ENCODE measurements at places on chromosomes 3 and 15. TPM values are rescaled to one million over a fixed set of nuclear protein-coding genes. Genes with fewer than 3 reads are reported as not detected.
A peak's percentile ranks its signal among the peaks of the same experiment; 100 is the strongest.

TM6SF1 gene
- total RNA-seq = 1.6 TPM

SENP8 gene
- 2.2 TPM for total RNA-seq

DNA sequence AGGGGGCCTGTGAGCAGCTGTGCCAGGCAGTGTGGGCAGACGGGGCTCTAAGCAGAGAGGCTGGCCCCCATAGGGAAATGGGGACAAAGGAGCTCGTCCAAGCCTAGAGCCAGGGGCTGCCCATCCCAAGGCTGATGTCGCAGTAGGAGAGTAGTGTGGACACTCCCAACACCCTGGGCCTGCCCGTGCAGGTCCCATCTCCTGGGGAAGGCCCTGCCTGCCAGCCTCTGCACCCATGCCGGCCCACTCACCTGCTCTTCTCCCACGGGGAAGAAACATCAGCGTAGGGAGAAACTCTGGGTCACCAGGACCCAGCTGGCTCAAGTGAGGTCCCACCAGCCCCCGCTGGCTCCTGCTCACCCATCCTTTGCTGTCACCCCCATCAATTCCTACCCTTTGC, 10.7 kb upstream of the DUSP7 start:
- no peak for DNase-seq

DNA sequence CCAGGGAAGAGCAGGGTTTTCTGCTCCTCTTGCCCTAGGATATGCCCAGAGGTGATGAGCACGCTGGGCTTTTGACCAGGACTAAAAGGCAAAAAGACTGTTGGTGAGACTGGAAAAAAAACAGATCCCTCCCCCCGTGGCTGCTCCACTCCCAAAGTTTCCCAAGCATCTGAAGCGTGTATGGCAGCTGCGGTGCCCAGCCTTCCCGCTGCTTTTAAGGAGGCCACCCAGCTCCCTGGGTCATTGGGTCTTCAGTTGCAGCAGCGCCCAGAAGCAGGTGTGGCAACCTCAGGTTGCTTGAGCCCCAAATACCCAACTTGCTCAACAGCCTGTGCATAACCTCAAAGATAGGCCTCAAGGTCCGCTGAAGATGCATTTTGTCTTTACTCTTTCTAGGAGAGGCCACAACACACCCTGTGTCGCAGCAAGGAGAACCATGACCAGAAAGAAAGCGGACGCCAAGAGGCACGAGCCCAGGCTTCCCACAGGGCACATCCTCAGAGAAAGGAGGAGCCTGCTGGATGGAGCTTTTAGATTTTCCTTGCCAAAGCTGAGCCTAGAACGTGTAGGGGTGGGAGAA, 2.0 kb downstream of the SRGAP3 start:
- DNase-seq = no peak

COMMD4 gene
- 92.7 TPM for total RNA-seq

SNX22 gene
- total RNA-seq = 0.42 TPM

DNA sequence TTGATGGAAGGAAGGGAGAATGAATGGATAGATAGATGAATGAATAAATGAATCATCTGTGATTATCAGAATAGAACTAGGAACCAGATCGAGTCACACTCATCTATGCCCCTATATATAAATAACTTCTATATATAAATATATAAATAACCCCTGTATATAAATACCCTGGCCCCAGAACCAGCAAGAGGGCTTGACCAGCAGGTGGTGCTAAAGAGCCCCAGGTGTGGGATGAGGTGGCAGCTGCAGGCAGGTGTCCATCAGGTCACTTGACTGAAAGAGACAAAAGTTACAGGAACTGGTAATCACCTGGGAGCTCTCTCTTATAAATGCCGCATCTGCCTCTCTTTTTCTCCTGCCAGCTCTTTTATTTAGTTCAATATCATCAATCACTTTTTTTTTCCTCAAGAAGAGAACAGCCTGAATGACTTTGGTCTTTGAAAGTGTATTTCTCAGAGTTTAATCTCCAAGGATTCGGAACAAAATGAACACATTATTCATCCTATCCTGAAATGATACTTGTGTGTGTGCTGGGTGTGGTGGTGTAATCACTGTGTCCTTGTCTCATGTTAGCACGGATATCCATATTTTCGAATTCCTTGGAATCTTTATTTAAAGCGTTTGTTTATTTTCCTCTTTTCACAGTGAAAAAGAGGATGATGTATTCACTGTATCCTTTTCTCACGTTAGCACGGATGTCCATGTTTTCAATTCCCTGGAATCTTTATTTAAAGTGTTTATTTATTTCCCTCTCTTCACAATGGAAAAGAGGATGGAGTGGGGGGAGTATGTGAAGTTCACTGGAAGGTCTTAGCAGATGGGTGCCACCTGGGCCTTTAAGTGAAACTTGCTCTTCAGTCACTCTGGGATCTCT, 35.4 kb upstream of the ATG7 start:
- peak; percentile 75 for DNase-seq

DNA sequence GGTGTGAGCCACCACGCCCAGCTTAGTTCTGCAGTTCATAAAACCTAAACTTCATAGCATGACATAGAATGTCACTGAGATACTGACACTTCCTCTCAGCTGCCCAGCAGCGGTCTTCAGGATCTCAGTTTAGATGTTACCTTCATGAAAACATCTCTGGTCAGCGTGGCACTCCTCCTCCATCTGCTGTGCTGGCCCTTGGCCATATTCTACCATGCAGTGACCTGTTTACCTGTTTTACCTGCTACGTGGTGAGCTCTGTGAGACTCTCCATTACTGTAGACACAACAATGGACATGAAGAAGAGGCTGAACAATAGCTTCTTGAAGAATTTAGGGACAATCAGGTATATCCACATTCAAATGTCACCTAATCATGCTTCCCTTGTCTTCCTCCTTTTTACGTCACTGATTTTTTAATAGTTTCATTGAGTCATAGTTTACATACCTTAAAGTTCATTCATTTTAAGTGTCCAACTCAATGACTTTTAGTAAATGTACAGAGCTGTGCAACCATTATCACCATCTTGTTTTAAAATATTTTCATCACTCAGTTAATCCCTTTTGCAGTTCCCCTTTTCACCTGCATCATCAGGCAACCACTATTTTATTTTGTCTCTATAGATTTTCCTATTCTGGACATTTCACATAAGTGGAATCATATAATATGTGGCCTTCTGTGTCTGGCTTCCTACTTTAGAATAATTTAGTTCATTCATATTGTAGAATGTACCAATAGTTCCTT, 32.2 kb upstream of the PTPN23 start:
- DNase-seq = no peak

- DNase-seq = no peak
These were observed 7.2 kb upstream of the SYNM start for GRCh38 chr15:99097441-99098410.

SLC2A2 gene
- not detected for total RNA-seq

DNA sequence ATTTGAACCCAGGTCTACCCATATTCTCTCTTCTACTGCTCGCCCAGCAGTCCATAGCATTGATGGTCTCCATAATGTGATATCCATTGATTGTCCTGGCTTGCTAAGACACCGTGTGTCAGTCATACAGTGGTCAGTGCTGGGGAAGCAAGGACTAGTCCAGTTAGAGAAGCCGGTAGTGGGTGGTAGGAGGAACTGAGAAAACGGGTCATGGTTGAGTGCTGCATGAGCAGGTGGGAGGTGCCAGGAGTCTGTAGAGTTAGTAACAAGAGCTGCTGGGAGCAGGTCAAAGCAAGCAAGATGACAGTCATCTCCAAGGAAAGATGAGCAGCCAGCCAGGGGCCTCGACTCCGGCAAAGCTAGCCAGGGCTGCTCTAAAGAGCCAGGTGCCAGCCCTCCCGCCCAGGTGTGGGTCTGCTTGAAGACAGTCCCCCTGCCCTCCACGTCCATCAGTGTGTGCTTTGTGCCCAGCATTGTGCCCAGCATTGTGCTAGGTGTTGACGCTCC, 29.5 kb upstream of the USP3 start:
- no peak for DNase-seq

PRTG gene
- not detected for total RNA-seq

DNA sequence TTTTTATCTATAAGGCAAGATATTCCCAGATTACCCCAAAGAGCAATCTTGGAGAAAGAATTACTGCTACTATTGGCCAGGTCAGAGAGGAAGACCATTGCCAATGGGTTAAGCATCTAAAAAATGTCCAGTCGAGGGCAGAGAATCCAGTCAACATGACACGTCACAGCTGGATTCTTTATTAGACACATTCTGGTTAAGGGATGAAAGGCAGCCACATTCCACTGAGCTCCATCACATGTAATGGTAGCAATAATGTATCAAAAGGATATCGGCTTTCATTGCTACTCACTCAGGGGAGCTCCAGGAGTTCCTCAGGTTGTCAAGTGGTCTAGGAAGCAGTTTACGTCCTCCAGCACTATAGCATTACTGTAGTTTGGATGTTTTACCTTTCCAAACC, 421.1 kb downstream of the PLOD2 start:
- DNase-seq = no peak

SNAP23 gene
- total RNA-seq = 37.6 TPM

ZNF501 gene
- 3.6 TPM for total RNA-seq

GRCh38 chr3:58161435-58162398, 49.1 kb downstream of the DNASE1L3 start:
- no peak for DNase-seq

- DNase-seq = no peak
These were observed 82.1 kb upstream of the BCHE start for GRCh38 chr3:165919284-165919683.

IGF2BP2 gene
- 0.41 TPM for total RNA-seq

GRCh38 chr3:128725547-128726022, 398 bp upstream of the RAB7A start:
- no peak for DNase-seq

MEIS2 gene
- not detected for total RNA-seq

GRCh38 chr3:114586119-114586518, 292.3 kb downstream of the TIGIT start:
- no peak for DNase-seq

DNA sequence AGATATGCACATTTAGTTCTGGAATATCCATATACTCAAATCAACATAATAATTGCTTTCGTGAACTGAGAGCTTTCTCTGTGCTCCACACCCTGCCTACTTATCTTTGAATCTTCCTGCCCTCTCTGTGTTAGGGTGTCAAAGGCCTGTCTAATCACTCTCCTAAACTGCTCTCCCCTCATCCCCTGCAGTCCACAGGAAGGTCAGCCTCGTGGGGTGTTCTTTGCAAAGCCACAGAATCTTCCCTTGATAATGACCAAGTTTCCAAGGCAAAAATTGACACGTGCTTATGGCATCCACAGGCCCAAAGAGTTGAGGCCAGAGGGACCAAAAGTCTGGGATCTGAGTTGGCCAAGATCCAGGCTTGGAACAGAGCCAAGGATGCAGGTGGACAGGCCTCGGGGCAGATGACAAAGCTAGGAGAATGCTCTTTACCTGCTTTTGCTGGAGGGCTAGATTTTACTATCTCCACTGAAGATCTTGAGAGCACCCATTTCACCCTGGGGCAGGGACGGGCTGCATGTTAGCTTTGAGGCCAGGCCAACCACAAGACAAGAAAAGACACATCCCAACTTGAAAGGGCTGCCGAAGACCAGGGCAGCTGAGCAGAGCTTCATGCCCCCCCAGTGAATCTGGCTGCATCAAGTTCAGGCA, 20.4 kb downstream of the BHLHE40 start:
- no peak for DNase-seq

DNA sequence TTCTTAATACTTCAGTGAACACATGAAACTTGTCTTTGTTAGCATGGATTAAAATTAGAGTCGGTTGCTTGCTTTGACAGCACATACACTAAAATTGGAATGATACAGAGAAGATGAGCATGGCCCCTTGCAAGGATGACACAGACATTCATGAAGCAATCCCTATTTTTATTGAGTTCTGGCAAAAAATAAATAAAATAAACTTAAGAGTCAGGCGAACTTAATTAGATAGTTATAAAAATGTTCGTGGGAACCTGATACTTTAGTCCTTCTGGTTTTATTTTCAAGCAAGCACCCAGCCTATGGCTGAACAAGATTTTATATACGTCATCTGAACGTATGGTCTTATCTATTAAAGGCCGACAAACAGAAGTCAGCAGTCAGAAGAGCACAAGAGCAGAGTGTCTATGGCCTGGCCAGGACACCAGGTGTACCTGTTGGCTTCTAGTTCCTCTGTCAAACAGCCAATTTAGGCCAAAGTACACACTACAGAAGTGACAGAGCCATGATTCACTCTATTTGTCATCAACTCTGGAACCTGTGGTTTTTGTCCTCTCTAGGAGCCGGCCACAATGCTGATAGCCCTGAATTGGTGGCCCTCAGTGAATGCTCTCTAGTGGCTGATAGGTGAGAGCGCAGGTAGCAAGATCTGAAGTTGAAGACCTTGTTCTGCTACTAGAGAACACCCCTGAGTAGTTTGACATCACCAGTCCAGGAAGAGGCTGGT, 64.3 kb downstream of the LEO1 start:
- DNase-seq = no peak

DNA sequence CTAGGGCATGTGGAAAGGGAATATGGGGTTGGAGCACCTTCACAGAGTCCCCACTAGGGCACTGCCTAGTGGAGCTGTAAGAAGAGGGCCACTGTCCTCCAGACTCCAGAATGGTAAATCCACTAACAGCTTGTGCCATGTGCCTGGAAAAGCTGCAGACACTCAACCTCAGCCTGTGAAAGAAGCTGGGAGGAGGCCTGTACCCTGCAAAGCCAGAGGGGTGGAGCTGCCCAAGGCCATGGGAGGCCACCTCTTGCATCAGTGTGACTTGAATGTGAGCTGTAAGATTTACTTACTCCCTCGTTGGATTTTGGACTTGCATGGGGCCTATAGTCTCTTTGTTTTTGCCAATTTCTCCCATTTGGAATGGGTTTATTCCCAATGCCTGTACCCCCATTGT, 705.2 kb upstream of the ROBO1 start:
- no peak for DNase-seq

GRCh38 chr15:77528968-77529319, 103.8 kb downstream of the LINGO1 start:
- no peak for DNase-seq

DNA sequence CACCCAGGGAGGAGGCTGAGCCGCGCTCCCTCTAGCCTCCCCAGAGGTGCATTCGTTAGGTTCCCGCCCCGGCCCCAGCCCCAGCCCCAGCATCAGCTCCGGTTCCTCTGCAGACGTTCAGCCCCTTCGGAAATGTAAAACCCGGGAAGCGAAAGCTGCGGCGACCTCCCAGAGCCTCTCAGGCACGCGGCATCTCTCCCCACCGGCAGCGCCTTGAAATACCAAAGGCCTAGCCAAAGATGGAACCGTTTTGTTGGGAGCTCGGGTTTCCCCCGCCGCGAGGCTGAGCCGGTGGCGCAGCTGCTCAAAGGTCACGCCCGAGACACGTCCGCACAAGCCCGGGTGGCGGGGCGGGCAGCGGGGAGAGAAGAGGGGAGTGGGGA, 77.8 kb upstream of the HES1 start:
- peak; percentile 37 for DNase-seq
